ENCODE measurements at places on chromosomes 11 and 22.

- peak; percentile 40 for DNase-seq
Measured at GRCh38 chr11:75802913-75803820, 11.8 kb upstream of the UVRAG start.

DNA sequence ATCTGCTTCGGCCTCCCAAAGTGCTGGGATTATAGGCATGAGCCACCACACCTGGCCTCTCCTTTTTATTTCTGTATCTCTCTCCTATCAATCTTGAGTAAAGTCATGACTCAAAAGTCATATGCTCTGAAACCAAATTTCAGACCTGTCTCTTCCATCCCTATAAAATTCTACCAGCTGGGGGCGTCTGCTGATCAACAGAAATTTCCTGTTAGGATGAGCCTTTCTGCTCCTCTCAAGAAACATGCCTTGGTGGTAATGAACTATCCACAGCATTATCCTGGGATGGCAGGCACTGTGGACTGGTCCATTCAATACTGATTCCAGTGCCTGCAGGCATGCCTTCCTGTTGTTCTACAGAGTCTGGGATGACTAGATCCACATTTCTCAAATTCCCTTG is 472.6 kb downstream of the NELL1 start:
- no peak for DNase-seq

- no peak for DNase-seq
Measured at GRCh38 chr11:66011785-66012303, at the start of gene CST6. Gene CST6, plus strand, starts transcription at chr11:66012008. Its CDS starts 37 bp downstream, at chr11:66012045.

- DNase-seq, result peak; percentile 49
Measured at GRCh38 chr22:22935546-22936157, 48.0 kb downstream of the IGLL5 start.

- no peak for DNase-seq
Measured at GRCh38 chr22:49564054-49564453, 263.6 kb downstream of the BRD1 start.

DNA sequence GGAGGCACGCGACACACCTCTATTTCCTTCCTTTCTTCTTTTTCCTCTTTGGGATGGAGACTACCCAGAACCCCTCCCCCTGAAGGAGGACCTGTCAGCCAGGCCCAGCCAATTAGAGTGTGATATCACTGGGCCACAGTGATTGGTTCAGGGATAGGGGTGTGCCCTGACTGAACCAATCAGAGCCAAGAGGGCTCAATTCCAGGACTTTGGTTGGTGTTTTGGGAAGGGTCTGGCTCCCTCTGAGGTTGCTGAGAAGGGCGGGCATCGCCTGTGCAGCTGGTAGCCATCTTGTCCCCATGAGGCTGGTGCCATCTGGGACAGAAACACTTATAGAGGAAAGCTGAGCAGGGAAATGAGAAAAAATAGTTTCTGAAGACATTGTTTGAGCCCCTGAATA is 71.4 kb downstream of the CHST1 start:
- no peak for DNase-seq

GRCh38 chr11:40252236-40252635 is 1207.2 kb downstream of the LRRC4C start:
- DNase-seq, result no peak

All from naive thymus-derived CD8-positive, alpha-beta T cell (primary cell).